ENCODE measurements at places on chromosomes 6 and 20.

- no peak for DNase-seq
Observed at GRCh38 chr6:169251371-169251802, 2.3 kb downstream of the THBS2 start.

GRCh38 chr6:84332139-84333034 is 104.9 kb upstream of the CEP162 start:
- no peak for DNase-seq

DNA sequence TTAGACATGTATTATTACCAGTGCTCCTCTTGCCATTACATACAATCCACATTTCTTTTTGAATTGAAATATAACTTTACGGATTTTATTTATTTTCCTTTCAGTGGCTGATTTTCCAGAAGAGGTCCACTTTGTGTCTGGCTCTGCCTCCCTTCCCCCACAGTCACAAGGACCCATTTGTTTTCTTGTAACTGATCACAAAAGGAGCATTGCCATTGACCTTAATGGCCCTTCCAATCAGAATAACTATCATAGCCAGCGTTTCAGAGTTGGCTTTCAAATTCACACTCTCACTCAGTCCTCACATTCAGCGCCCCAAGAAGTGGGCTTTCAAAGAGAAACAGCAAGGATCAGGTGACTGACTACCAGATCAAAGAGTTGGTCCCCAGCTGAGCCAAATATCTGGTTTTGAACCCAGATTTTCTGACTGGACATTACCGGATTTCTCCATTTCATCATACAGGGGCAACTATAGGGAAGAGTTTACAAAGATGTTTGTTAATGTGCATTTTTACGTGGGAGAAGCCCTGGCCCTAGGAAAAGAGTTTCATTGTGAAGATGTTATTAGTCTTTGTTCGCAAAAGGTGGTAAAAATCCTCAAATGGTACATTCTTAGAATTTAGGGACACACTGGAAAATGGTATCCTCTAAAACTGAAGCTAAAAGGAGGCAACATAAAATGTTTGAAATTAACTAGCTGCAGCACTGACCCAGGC is 2.0 kb upstream of the SLC22A23 start:
- no peak for DNase-seq

- no peak for DNase-seq
Observed at GRCh38 chr6:117143647-117144046, 121.7 kb upstream of the VGLL2 start.

DNA sequence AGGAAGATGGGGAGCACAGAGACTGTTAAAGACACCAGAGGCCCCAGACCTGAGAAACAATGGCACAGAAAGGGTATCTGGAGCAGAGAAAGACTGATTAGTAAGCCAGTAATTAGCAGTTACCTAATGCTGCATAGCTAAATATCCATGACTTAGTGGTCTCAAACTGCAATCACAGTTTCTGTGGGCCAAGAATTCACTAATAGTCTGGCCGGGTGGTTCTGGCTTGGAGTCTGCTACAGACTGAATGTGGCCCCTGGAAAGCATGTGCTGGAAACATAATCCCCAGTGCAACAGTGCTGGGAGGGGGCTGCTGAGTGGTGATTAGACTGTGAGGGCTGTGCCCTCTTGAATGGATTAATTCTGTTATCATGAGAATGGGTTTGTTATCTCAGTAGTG is 54.1 kb upstream of the VSX1 start:
- no peak for DNase-seq

GRCh38 chr20:44006578-44006977 is 91.9 kb downstream of the TOX2 start:
- no peak for DNase-seq

GRCh38 chr6:169976301-169977081 is 225.1 kb downstream of the ERMARD start:
- DNase-seq: no peak

DNA sequence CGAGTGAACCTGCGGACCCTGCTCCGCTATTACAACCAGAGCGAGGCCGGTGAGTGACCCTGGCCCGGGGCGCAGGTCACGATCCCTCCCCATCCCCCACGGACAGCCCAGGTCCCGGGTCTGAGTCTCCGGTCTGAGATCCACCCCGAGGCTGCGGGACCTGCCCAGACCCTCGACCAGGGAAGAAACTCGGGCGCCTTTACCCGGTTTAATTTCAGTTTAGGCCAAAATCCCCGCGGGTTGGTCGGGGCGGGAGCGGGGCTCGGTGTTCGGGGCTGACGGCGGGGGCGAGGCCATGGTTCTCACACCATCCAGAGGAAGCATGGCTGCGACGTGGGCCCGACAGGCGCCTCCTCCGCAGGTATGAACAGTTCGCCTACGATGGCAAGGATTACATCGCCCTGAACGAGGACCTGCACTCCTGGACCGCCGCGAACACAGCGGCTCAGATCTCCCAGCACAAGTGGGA is 46.9 kb upstream of the TRIM26 start:
- no peak for DNase-seq

- no peak for DNase-seq
Observed at GRCh38 chr20:59515013-59515905, 89.1 kb upstream of the PHACTR3 start.

DNA sequence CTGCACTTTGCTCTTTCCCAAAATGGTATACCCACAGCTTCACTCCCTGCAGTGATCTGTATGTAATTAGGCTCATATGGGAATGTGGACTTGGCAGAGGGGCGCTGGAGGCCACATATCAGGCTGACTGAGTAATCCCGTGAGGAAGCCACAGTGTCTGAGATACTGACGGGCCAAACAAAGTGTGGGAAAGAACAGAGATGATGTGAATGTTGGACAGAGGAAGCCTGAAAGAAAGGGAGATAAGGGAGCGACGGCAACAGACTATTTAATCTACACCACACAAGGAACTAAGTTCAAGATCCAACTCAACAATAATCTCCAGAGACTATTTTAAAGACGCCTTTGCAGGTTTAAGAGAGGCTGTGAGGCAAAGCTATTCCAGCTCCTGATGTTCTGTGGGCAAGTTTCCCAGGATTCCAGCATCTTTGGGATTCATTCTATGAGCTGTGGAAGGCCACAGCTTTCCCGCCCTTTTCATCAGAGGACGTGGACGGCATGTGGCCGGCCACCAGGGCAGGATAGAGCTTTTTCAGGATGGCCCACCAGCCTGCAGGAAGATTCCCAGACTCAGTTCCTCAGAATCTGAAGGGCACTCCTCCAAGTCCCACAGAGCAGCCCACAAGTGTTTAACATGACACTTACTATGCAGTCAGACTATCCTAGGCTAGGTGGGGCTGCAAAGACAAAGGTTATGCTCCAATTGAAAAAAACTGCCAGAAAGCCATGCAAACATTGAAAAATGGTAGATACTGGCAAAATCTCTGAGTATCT is 237.5 kb downstream of the ATXN1 start:
- no peak for DNase-seq

- no peak for DNase-seq
Observed at GRCh38 chr6:168711049-168711640, 270.2 kb downstream of the SMOC2 start.

DNA sequence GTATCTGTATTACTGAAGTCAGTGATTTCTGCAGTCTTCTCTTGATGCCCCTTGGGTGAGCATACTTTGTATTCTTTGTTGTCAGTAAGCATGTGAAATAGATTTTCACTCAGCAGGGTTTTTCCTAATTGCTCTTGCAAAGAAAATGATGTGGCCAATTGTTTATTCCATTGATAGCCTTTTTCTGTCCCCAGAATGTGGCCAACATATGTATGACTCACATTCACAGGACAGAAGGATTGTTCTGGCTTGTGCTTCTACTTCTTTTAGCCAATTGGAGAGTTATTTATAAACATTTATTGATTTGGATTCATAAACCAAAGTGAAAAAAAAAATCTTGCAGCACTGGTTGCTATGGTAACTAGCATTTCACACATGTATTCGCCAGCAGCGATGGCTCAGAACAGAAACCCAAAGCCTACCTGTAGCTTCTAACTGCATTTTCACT is 54.4 kb upstream of the RBM24 start:
- DNase-seq: no peak

- no peak for DNase-seq
Observed at GRCh38 chr6:129544892-129545612, 164.9 kb downstream of the ARHGAP18 start.

DNA sequence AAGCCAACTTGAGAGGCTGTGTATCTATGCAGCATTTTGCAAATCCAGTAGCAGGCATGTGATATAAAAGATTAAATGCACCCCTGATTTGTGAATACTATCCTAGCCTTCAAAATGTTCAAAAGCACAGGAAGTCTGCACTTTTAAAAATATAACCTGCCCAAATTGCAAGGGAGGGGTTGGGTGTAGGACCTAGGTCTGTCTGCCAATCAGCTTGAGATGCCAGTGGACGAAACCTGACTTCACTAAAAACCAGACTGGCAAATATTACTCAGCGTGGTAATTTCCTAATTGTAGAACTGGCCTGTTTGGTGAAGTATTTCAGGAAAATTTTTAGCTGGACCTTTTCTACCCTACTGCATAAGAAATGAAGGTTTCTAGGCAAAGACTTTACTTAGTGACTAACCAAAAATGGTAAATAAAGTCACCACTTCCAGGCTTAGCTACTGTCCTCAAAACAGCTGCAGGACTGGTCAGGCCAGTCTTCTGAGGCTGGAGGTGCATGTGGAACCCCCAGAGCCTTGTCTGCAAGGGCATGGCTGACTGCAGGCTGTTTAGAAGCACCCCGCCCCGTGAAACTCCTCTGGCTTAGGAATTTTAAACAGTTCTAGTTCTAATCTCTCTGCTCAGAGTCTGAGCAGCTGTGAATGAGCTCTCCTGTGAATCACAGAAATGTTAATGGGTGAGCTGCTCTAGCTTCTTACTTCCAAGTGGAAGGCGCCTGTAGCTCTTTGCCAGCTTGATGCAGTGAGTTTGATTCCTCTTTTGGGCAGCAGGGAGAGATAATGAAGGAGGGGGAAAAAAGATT is 104.4 kb upstream of the ESR1 start:
- no peak for DNase-seq

DNA sequence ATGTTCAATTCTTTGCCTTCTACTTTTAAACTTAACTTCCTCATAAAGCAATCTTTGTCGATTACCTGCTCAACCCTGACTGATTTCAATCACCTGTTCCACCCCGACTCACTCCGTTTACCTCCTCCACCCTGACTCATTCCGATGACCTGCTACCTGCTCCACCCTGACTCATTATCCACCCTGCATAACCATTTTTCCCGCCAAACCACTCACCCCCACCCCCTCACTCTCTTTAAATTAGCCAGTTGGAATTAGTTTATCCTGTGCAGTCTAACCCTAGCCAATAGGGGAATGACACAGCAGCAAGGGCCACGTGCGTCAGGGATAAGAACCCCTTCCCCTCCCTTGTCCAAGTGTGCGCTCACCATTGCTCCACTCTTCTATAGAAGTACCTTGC is 56.7 kb upstream of the MRAP2 start:
- no peak for DNase-seq

- DNase-seq: no peak
Observed at GRCh38 chr20:50281831-50282591, 91.4 kb downstream of the CEBPB start.

GRCh38 chr20:10781526-10781925 is 107.7 kb upstream of the JAG1 start:
- no peak for DNase-seq

DNA sequence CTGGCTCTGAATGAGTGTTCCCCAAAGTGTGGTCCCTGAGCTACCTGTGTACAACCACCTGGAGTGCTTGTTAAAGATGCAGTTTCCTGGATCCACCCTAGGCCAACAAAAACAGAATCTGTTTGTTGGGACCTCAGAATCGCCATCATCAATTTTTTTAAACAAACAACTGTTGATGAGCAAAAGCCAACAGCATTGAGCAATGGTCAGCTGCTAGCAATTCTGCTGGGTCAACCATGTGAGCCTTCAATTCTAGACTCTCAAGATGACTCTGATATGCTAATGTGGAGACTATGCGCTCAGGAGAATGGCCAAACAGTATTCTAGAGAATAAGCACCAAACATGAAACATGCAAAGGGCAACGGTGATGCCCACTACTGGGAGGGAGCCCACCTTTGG is 64.4 kb upstream of the IYD start:
- DNase-seq: no peak

DNA sequence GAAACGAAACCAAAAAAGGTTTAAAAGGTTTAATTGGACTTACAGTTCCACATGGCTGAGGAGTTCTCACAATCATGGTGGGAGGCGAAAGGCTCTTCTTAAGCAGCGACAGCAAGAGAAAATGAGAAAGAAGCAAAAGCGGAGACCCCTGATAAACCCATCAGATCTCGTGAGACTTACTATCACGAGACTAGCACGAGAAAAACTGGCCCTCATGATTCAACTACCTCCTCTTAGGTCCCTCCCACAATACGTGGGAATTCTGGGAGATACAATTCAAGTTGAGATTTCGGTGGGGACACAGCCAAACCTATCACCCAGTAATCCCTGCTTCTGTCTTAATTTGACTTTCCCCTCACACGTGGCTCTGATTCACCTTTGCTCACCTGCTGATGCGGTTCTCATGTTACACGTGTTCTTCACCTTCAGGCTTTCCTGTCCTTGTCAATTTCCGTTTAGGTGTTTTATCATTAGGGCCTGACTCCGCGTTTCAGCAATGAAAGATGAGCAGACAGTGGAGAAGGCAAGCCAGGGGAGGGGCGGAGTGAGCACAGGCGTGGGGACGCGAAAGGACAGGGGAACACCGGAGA is 57.1 kb downstream of the AGPAT4 start:
- no peak for DNase-seq

GRCh38 chr6:133131621-133132465 is 109.3 kb upstream of the EYA4 start:
- no peak for DNase-seq

- DNase-seq: no peak
Observed at GRCh38 chr6:170082531-170083187, 208.2 kb downstream of the DLL1 start.

DNA sequence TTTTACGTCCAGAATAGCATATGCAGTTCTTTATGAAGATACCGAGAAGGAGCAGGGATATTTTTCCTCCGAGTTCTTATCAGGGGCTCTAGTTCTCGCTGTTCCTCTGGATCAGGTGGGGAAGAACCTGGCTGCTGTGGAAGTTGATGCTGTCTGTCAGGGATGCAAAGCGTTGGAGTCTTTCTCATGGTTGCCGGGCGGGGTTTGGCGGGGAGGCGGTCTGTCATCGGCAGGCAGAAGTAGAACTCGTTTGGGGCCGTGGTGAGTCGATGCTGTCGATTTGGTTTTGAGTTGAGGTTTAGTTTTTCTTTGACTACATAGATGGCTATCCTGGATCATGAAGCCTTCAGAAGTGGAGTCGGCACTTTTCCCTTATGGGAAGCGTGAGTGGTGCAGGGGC is 691.2 kb downstream of the QKI start:
- no peak for DNase-seq

DNA sequence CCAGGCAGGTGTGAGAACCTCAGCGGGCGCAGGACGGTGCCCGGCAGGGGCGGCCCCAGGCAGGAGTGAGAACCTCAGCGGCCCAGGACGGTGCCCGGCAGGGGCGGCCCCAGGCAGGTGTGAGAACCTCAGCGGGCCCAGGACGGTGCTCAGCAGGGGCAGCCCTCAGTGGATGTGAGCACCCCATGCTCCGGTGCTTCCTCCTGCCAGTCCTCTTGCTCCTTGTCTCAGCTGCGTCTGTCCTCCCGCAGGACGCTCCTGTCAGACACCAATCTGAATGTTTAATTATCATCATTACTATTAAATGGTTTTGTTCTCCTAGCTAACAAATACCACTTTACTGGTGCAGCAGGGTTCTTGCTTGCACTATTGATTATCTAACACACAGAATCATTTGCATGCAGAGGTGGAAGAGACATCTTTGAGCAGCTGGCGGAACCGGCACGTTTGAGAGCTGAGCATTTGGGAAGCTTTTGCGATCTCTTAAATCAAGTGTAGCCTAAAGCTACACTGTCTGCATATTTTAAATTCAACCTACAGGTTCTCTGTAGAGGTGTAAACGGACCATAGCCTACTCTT is 39.4 kb upstream of the DACT2 start:
- no peak for DNase-seq
